HepG2 (cell line): ENCODE measurements at places on chromosomes 5 and 9. TPM values are rescaled to one million over a fixed set of nuclear protein-coding genes. Genes with fewer than 3 reads are reported as not detected.

DNA sequence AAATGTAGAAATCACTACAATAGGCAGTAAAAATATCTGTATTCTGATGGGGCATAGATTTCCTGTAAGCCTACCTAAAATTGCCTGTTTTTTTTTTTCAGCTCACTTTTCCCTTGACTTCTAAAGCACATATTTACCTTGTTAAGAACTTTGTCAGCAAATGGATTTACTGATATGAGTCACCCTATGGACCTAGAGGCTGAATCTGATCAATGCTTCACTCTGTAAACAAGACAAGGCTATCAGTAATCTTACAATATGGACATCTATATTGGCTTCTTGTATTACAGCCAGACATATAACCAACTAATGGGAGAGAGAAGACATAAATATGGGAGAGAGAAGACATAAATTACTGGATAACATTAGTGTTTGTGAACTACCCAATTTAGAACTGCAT, 792.7 kb upstream of the CHD1 start:
- DNase-seq: peak; percentile 78

- no peak for DNase-seq
These were observed 247.0 kb downstream of the AOPEP start for GRCh38 chr9:94973451-94973941.

DNA sequence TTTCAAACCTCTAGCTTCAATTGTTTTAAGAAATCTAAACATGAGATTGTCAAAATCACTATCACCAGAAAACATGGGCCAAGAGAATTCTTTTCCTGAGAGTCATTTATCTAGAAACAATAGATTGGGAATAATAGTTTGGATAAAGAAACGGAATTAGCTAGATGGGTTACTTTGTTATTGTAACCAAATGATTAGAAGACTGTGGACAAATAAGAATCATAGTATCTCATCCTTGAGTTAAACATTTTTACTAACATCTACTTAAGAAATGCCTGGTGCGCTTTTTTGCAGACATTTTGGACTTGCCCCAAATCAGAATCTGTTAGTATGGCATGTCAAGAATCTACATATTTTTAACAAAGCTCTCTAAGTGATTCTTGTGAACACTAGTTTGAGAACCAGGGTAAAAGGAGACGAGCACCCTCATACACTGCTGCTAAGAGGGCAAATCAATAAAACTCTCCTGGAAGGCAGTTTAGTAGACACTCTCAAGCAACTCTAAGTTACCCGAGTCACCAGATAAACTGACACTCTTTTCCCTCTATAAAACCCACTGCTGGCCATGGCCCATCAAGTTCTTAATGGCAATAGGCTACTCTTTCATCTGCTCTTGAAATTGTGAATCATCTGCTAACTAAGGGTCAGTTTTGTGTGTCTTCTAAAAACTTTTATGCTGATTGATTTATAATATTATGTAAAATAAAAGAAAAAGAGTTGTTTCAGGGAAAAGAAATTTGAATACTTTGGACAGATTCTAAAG, 39.1 kb downstream of the TPD52L3 start:
- no peak for DNase-seq

DNA sequence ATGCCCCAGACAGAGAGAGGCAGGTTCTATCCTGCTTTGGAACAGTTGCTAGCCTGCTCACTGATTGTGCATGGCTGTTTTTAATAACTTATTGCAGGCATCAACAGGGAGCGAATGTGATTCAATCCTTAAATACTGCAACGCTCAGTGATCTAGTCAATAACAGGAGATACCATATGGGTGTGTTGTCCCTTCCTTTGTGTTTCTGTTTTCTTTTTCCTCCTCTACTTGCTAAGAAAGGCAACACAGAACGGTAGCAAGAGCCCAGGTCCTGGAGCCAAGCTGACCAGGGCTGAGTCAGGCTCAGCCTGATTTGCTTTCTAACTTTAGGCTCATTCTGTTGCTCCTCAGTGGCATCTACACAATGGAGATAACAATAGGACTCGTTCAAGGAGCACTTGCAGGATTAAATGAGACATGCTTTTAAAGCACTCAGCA, 98.6 kb upstream of the EQTN start:
- no peak for DNase-seq

- peak; percentile 8 for DNase-seq
These were observed 85.4 kb upstream of the MIER3 start for GRCh38 chr5:57037355-57037754.

DNA sequence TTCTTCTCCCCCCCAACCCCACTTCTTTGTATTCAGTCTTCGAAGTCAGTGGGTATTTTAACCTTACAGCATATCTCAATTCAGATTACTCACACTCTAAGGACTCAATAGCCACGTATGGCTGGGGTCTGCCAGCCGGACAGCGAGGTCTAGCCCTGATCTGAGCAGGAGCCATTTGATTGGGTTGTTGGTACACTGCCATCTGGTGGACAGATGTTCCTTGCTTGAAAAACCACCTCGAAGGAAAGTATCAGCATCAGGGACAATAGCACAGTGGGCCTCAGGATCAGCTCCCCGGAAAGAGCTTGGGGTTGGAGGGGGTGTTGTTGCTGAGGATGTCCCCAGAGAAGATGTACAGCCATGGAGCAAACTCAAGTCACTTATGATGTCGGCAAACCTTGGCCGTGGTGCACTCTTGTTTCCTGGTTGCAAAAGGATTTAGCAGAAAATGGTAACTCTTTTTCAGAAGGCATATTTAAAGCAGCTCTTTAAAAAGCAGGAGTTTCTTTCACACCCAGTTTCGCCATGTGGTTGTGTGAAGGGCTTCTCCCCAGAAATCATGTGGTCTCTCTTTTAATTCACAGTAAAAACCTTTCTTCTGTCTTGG, 31.7 kb upstream of the KCNMB1 start:
- peak; percentile 49 for DNase-seq

- DNase-seq: no peak
These were observed 250.2 kb upstream of the PTGER4 start for GRCh38 chr5:40429258-40430100.

DNA sequence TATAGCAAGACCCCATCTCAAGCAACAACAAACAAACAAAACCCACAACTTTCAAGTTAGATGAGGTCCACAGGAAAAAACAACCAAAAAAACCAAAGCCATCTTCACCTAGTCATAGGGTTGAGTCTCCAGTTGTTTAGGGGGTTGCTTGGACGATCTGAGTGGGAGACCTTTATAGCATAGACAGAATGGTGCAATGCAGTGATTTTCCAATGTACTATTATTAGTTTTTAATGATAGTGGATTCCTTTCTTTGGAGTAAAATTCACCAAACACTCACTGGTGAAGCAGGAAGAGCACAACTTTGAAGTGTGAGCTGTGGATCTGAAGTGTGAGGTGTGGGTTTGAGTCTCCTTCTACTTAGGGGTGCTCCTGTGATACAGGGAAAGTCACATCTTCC, 67.0 kb upstream of the KLF9 start:
- no peak for DNase-seq

- DNase-seq: no peak
These were observed 188.3 kb downstream of the GADD45G start for GRCh38 chr9:89793124-89793495.

GRCh38 chr9:22119522-22120158, 110.5 kb upstream of the CDKN2B start:
- DNase-seq: peak; percentile 21

- no peak for DNase-seq
These were observed 20.4 kb upstream of the NTNG2 start for GRCh38 chr9:132141344-132141947.

DNA sequence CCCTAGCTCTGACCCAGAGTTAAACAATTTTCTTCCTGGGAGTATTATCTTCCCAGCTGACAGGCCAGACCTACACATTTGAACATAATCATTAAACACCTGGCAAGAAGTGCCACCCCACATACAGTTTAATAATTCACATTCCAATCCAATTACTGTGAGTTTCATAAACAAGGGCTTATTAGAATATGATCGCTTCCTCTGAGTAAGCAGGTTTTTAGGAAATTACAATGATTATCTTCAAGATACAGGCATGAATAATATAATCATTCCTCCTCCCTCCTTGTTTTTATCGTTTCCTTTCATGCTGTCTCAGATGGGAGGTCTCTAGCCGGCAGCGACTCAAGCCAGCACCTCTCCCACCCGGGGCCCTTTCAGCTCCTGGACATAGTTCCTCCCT, 15.8 kb upstream of the KIF4B start:
- no peak for DNase-seq

GRCh38 chr5:74543162-74543995, 97.1 kb downstream of the ENC1 start:
- DNase-seq: no peak

Gene CEL
- total RNA-seq: 0.62 and 1.5 TPM in 2 replicates

- no peak for DNase-seq
These were observed 824.4 kb upstream of the TYRP1 start for GRCh38 chr9:11868795-11869194.

DNA sequence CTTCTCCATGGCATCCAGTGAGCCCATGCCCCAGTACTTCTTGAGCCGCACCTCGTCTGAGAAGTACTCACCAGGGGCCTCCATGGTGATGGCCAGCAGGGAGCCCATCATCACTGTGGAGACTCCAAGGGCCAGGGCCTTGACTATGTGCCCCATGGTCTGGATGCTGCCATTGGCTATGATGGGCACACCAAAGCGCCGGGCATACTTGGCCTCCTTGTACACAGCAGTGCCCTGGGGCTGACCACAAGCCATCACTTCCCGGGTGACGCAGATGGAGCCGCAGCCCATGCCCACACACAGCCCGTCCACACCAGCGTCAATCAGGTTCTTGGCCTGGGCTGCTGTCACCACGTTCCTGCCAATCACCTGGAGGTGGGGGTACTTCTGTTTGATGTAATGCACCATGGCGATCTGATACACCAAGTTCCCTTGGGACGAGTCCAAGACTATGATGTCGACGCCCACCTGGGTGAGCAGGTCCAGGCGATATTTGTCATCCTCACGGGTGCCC, 7.0 kb upstream of the DCAF12 start:
- no peak for DNase-seq

DNA sequence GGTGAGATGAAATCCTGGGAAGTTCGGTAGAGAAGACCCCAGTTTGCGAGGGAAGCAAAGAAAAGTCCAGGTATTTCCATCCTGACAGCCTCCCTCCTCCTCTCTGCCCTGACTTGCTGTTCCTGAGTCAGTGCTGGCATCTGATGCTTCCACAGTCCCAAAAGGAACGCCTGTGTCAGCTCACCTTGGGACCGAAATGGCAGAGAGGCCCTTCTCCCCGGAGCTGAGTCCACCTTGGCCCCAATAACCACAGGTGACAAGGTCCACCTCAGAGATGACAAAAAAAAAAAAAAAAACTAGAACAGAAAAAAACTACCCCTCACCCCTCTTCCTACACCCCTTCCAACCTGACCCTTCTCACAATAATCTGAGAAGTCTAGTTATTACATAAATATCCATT, 31.6 kb downstream of the SLC6A7 start:
- no peak for DNase-seq

Gene TAF11L10
- total RNA-seq: not detected in 2 replicates

DNA sequence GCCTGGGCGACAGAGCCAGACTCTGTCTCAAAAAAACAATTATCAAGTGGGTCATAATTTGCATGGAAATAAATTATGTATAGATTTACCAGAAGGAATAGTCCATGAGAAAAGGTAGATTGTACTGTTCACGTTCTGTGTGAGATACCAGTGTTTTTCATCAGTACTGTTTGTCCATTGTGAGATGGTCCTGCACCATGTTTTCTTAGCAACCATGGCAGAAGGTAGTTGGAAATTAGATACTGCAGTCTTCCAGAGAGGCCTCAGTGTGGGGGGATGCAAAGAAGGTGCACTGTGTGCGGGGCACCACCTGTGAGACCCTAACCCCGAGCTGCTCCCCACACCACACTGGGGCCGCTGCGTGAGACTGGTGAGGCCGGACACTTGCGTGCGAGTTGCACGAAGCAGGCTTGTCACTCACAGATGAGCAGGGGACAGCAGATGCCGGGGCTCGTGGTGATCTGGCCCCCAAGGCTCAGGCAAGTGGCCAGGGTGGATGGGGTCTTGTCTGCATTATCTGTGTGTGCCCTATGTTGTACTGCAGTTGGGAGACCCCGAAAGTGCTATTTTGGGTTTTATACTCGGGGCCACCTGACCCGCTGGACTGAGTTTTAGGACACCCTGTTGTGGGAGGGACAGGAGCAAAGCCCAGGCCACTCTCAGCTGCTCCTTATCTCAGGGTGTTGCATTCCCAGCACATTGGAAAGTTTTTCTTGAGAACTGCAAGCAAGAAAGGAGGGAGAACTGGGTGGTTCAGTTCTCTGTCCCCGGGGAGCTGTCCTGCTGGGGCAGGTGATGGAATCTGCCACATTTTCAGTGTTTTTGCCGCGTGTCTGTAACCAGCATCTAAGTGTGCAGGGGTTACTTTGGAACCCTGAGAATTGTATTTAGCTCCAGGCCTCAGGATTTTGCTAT, 61.9 kb downstream of the EHMT1 start:
- no peak for DNase-seq

DNA sequence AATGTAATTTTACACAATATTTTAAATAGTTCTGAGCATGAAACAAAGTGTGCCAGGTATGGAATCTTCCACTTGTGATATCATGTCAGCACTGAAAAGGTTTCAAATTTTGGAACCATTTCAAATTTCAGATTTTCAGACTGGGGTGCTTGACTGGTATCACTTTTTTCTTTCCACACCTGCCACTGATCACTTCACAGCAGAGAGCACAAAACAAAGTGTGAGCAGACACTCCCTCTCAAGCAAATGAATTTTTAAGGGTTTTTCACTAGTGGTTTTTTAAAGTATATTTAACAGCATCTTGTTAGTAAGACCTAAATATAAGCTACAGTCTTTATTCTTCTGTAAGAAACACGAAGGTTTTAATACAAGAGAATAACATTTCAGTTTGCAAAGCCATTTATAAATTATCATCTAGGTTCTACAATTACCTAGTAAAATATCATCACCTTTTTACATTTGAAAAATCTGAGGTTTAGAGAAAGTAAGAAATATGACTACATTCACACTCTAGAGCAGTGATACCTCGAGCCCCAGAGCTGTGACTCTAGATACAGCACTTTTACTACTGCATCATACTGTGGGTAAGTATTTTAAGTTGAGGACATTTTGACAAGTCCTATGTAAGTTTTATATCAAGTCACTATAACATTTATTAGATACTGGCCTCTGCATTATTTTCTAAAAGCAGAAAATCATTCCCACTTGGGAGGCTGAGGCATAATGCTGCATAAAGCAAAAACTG, 14.6 kb downstream of the GOLPH3 start:
- no peak for DNase-seq

DNA sequence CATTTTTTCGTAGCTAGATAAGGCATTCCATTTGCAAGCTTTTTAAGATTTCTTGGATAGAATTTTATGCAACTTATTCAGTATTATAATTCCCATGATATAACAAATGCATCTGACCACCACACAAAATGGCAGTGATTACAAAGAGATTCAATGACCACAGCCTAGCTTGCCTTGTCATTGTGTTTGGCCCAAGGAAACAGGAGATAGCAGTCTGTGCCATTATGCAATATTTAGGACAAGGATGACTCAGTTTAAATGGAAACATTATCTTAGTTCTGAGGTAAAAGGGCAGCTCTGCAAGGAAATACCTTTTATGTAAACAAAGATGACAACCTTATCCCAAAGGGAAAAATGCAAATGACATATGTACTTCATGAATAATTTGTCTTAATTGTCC, 89.8 kb downstream of the NUDT12 start:
- peak; percentile 25 for DNase-seq

- DNase-seq: no peak
These were observed 367.6 kb downstream of the ARL15 start for GRCh38 chr5:53942724-53943123.

GRCh38 chr9:133103183-133103986, 17.7 kb downstream of the RALGDS start:
- peak; percentile 34 for DNase-seq

- DNase-seq: no peak
These were observed 265.9 kb downstream of the ENC1 start for GRCh38 chr5:74374656-74375055.

GRCh38 chr5:41413074-41413473, 97.3 kb downstream of the PLCXD3 start:
- DNase-seq: no peak

Gene AJM1
- 0.48 and 1.1 TPM in 2 replicates for total RNA-seq
